ENCODE measurements at places on chromosomes 12 and 14.

DNA sequence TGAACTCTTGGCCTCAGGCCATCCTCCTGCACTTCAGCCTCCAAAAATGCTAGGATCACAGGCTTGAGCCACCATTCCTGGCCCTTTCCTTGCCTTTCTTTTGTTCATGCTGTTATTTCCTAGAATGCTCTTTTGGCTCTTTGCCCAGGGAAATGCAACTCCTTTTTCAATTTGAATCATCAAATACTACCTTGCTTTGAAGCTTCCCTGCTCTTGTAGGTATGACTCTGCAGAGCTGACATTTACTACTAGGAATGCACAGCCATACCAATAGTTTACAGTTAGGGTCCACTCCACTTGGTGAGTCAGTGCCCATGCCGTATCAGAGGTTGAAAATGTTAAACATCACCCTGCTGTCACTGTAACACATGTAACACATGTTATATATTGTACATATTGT is 107.0 kb upstream of the CRY1 start:
- DNase-seq, result no peak

GRCh38 chr14:90193925-90194324 is 62.4 kb upstream of the PSMC1 start:
- DNase-seq, result no peak

GRCh38 chr12:94795044-94795443 is 144.7 kb upstream of the TMCC3 start:
- no peak for DNase-seq

GRCh38 chr12:107593713-107594381 is 91.8 kb upstream of the PWP1 start:
- DNase-seq, result no peak

GRCh38 chr14:103862393-103862782 is 15.0 kb upstream of the PPP1R13B start:
- no peak for DNase-seq

DNA sequence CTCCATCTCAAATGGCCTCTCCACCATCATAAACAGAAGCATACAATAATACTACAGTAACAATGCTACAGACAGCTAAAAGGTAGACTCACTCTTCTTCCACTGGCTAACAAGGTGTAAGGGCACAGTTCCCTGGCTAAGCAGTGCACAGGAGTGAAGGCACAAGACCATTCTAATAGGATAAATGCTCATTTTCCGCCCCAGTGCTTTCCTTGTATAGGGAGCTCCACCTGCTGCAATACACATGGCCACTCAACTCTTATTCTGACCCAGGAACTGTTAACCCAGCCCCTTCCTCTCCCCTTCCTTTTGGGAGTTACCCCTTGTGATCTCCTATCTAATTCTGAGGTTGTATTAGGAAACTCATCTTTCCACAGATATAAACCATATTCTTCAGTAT is 124.6 kb downstream of the KCNK10 start:
- DNase-seq, result peak; percentile 58

DNA sequence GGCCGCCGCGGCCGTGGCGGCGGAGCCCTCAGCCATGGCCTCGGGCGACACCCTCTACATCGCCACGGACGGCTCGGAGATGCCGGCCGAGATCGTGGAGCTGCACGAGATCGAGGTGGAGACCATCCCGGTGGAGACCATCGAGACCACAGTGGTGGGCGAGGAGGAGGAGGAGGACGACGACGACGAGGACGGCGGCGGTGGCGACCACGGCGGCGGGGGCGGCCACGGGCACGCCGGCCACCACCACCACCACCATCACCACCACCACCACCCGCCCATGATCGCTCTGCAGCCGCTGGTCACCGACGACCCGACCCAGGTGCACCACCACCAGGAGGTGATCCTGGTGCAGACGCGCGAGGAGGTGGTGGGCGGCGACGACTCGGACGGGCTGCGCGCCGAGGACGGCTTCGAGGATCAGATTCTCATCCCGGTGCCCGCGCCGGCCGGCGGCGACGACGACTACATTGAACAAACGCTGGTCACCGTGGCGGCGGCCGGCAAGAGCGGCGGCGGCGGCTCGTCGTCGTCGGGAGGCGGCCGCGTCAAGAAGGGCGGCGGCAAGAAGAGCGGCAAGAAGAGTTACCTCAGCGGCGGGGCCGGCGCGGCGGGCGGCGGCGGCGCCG is 381 bp downstream of the YY1 start:
- DNase-seq, result no peak

DNA sequence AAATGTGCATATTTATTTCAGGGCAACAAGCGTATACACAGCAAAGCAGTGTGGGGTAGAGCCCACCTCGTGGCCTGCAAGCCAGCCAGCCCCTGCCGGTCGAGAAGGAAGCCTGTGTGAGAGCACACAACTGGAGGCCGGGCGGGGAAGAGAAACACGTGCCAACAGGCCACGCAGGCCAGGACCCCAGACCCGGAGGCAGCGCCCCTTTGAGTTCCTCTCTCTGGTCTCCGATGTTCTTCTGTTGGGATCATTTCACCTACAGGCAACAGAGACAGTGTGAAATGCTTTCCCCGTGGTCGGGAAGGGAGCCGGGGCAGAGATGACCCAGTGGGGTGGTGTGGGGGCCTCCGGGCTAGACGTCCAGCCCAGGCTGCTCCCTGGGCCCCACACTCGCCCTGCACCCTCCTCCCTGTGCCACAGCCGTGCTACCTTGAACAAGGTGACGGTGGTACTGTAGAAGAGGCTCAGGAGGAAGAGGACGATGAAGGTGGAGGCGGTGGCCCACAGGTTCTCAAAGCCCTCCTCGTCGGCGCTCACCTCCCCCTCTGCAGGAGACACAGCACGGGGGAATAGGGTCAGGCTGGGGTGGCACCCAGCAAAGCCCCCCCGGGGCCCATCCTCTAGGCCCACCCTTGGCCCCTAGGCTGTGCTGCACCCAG is 325.5 kb downstream of the TMEM121 start:
- no peak for DNase-seq

DNA sequence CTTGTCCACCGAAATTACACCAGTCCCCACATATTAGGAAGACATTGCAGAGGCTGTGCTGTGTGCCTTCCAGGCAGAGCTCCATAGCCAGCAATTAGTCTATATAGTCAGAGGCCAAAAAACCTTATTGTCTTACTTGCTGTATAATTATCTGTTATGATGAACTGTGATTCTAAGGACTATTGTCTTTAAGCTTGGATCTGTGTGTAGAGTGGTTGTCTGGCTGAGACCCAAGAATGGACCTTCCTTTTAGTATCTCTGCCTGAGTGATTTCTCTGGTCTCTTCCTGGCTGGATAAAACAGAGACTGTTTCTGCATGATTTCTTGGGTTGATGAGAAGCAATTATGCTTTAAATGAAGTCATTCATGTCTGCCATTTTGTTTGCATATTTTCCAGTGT is 465.3 kb downstream of the PRKD1 start:
- peak; percentile 95 for DNase-seq

GRCh38 chr14:90454041-90455000 is 57.5 kb downstream of the CALM1 start:
- DNase-seq, result no peak

DNA sequence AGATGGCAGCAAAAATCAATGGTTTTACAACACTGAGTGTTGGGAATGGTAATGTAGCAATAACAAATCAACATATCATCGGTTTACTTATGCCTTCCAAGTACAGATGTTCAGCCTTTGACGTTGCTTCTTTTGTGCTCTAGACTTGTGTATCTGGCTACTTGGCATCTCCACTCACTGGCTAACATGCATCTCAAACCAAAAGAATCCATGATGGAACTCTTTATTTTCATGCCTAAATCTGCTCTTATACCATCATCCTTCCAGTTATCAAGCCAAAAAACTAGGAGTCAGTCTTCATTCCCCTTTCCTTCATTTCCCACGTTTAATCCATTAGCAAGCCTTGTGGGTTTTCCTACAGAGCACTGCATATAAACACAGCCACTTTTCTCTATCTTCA is 89.2 kb upstream of the USP44 start:
- no peak for DNase-seq

- DNase-seq, result no peak
These were observed 84.0 kb downstream of the ITPK1 start for GRCh38 chr14:93031505-93032315.

- DNase-seq, result no peak
These were observed 583.4 kb downstream of the VRK1 start for GRCh38 chr14:97380539-97380941.

- DNase-seq, result no peak
These were observed 314.1 kb upstream of the LRIG3 start for GRCh38 chr12:59234391-59234790.

DNA sequence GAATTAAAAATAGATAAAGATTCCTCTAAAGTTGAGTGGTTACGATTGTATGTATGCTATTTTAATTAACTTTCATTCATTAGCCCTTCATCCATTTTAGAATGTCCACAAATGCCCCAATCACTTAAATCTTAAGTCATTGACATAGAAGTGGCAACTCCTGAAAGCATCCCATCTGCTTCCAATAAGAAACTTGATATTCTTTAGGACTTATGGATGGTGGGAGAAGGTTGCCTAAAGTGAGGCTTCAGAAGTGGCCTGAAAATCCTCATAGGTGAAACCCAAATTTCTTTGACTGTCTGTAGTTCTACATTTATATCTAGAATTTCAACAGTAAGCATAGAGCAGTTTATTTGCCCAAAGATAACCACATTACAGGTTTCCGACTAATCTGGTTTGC is 161.7 kb upstream of the HMGA2 start:
- DNase-seq, result no peak

GRCh38 chr14:101128478-101129321 is 225.2 kb upstream of the RTL1 start:
- DNase-seq, result no peak

DNA sequence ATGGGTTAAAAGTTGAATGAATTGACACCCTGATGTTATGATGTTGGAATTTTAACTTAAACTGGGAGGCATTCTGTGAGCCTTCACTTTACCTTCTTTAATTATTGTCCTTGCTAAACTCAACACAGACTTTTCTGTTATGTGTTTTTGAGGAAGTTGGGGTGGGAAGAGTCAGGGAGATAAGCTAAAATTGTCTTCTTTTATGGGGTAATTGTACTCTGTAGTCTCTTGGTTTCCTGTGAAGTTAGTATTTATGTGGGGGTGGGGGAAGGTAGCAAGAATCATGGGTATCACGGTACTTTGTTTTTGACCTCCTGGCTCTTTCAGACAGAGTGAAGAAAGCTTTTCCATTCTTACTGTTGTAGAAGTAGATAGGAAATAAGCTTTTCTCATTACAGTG is 32.9 kb downstream of the RAB21 start:
- DNase-seq, result no peak

DNA sequence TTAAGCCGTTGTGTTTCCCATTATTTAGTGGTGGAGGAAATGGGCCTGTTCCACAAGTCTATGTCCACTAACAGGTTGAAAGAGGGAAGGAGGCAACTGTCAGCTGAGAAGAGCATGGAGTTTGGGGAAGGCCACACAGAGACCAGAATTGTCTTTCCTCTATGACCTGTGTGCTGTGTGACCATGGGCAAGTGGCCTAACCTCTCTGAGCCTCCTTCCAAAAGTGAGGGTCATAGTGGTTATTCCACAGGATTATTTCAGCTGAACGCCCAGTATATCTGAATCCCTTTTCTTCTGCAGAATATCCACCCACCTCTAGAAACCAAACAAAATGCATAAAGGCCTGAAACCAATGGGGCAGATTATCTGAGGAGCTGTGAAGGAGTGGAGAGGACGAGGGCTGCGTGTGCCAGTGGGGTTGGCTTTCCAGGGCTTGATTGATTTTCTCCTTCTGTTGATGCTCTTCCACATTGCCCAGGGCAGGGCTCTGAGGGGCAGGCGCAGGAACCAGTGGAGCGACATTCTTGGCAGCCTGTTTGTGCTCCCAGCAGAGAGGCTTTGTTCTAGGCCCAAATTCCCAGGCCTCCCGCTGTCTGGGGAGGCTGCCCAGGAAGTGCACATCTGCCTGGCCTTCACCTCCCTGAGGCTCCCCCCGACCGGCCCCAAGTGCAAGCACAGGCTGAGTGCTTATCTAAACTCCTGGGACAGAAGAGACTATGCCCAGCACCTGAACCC is 452.7 kb downstream of the BCL11B start:
- DNase-seq, result peak; percentile 35

GRCh38 chr14:44854114-44854513 is 107.6 kb downstream of the KLHL28 start:
- DNase-seq, result no peak

GRCh38 chr12:12004524-12004923 is 66.2 kb upstream of the BCL2L14 start:
- peak; percentile 1 for DNase-seq

DNA sequence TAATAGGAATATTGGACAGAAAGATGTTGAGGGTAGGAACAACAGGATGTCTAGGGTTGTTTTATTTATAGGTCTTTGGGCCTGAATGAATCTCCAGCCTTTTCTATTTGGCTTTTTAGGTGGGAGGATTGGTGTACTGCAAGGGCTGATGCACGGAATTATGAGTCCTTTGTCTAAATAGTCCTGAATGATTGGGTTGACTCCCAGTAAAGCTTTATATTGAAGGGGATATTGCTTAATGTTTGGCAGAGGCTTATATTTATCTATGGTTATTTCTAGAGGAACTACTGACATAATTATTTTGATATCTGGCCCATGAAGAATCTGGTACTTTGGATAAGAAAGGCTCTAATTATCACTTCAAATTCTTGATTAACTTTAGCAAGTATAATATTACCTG is 253.6 kb upstream of the AVPR1A start:
- no peak for DNase-seq

GRCh38 chr14:63487724-63488123 is 55.5 kb downstream of the PPP2R5E start:
- no peak for DNase-seq

GRCh38 chr14:53148671-53149070 is 4.5 kb downstream of the DDHD1 start:
- DNase-seq, result no peak

DNA sequence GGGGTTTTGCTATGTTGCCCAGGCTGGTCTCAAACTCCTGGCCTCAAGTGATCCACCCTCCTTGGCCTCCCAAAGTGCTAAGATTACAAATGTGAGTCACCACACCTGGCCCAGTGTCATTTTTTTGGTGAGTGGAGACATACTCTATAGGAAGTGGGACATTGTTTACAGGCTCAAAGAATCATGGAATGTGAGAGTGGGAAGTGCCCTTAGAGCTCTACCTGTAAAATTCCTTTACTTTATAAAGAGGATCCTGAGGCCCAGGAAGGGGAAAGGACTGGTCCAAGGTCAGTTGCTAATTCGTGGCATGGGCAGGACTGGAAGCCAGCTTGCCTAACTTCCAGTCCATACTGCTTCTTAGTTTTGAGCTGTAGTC is 8.7 kb upstream of the ADCK1 start:
- DNase-seq, result no peak

DNA sequence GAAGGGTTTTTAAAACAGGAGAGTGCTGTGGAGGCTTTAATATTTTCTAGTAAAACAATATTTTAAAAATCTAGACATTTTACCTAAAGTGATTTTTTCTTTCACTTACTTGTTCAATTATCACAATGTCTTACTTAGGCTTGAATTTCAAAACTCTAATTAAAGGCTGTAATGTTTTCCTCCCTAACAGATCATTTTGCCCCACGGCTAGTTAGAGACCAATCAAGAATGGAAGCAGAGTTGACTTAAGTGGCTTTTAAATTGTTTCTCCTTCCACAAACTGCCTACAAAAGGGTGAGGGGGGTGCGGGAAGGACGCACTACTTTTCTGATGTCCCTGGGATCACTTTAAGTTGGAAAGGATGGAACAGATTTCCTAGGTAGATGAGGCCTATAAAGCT is 9.5 kb upstream of the CFL2 start:
- no peak for DNase-seq
